Stimulated activated CD8-positive, alpha-beta memory T cell treated with anti-CD3 and anti-CD28 coated beads, Interleukin-15, amount 100 ng/mL, for 1 hour (primary cell): ENCODE measurements at places on chromosomes 11 and 22.

GRCh38 chr11:45930031-45930794 is 7.8 kb downstream of the LARGE2 start:
- DNase-seq, result no peak

DNA sequence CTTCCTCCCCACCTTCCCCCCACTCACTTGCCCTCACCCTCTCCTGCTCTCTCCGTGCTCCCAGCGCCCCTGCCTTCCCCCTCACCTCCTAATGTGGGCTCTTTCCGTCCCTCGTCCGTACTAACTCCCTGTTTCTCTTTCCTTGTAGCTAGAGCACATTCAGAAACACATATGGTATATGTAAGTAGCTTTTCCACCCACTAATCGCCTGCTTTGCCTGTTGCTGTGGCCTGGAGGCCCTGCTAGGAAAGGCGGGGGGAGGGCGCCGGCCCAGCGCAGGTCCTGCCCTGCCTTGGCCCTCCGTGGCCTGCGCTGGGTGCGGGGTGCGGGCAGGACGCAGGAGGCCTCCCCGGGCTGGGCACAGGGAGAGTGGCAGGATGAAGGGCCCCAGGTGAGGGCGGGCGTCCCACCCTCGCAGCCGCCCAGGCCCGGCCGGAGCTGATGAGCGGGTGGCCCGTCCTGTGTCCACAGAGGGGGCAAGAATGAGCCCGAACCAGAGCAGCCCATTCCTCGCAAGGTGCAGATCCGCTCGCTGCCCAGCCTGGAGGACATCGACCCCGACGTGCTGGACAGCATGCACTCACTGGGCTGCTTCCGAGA is 41.7 kb downstream of the MOB2 start:
- no peak for DNase-seq

DNA sequence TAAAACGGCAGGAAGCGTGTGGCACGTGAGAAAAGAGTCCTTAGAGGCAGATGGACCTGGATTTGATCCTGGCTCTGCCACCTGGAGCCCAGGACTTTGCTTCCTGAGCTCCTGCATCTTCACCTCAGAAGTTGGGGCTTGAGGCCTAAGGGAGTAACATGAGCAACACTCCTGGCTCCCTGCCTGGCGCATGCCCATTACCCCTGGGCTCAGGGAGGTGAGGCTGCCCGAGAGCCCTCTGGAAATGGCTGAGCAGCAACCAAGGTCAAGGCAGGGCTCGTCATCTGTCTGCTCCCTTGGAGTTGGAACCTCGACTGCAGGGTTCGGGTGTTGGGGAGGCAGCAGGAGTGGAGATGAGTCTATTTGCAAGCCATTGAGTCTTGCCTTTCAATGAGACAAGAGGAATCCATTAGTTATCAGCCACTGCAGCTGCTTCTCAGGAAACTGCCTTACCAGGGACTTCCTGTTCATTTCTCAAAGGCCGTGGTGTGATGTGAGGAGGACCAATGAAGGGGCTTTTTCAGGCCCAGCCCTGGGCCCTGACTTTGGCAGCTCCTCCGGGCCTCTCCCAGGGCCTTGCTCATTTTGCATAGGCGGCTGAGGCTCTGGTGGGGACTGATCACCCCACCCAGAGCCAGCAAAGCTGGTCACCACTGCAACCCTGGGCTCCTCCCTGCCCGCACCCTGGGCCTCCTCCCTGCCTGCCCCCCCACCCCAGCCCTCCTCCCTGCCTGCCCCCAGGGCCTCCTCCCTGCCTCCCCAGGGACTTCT is 6.4 kb downstream of the FADS2 start:
- DNase-seq, result no peak

DNA sequence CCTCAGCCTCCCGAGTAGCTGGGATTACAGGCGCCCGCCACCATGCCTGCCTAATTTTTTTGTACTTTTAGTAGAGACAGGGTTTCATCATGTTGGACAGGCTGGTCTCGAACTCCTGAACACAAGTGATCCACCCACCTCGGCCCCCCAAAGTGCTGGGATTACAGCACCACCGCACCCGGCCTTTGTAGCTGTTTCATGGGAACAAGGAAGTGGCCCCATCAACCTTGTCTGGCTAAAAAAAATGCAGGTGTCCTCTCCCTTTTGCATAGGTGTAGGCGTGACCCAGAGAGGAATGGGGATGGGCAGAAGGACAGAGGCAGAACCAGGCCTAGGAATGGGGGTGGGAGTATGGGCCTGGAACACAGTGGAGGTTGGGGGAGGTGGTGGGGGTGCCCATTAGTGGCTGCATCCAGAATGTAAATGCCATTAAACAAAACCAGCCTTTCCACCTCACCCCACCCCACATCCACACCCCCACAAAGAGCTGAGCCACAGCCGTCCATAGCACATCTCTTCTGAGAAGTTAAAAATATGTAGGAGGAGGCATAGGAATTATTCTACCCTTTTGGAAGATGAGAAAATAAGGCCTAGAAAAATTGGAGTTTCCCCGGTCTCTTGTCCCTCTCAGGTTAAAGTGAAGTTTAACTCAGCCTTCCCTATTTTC is 22.8 kb upstream of the SCGB1A1 start:
- no peak for DNase-seq
